ENCODE measurements at places on chromosomes 6 and 20.
A peak's percentile ranks its signal among the peaks of the same experiment; 100 is the strongest.

DNA sequence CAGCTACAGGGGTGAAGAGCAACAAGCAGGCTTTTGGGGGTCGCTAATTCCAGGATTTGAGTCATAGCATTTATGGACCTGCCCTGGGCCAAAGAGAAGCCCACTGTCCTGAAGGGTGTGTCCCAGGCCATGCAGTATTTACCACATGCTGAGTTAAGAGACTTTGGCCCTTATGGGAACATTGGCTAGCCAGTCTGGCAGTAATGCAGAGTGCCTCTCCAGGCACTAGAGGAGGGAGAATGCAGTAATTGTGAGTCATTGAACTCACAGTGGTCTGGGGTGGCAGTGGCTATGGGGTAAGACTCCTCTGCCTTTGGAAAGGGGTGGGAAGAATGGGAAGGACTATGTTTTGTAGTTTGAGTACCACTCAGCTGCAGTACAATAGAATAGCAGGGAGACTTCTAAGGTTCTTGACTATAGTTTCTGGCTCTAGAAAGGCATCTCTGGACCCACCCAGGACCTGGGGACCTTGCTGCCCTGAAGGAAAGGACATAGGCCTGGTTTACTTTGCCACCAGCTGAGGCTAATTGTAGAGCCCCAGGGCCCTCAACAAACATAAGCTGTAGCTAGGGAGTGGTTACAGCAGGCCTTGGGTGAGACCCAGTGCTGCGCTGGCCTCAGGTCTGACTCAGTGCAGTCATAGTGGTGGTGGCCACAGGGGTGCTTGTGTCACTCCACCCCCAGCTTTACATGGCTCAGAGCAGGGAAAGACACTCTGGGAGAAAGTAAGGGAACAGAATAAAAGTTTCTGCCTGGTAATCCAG, 520.9 kb downstream of the HTR1B start:
- DNase-seq, result no peak

- peak; percentile 71 for DNase-seq
These were observed 25.6 kb upstream of the FUCA2 start for GRCh38 chr6:143536866-143537691.

GRCh38 chr6:33248643-33248931, 23.1 kb downstream of the VPS52 start:
- no peak for DNase-seq

DNA sequence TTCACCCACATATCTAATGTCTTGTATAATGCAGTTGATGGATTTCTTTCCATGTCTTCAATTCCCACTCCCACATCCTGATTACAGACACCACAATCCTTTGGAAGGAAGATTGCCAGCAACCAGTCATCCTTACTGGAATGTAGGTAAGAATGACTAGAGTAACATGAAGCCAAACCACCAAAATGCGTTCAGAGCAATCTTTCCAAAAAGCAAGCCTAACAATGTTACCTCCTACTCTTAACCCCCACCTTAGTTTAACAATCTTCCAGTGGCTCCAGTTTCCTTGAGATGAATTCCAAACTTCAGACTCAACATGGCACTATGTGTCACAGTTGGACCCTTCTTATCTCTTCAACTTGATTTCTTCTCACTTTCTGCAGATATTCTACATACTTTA, 685.6 kb downstream of the DOK5 start:
- DNase-seq, result no peak

DNA sequence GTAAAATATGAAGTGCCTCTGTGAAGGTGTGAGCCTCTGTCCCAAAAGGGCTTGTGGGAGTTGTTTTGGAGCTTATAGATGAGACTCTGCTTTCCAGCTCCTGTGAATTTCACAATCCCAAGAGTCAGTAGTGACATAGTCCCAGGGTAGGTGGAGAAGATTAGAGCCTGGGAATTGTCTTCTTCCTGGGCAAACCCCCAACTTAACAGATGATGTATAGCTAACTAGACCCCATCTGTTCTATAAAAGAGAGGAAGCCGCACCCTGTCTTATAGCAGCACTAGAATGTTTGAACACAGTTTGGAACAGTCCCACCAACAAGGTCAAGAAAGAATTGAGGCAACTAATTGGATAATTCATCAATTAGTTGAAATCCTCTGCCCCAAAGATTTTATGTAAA, 294.7 kb downstream of the ZNF217 start:
- no peak for DNase-seq

GRCh38 chr6:159535656-159536350, 157.2 kb downstream of the SOD2 start:
- DNase-seq, result no peak

- DNase-seq, result no peak
These were observed 62.8 kb downstream of the SYNJ2 start for GRCh38 chr6:158044525-158044888.
